ENCODE measurements at places on chromosomes 13 and 19.

- DNase-seq: no peak
These were observed 9.8 kb upstream of the SIAH3 start for GRCh38 chr13:45861322-45861721.

GRCh38 chr13:26698392-26699196 is 62.0 kb downstream of the GPR12 start:
- DNase-seq: peak; percentile 57

DNA sequence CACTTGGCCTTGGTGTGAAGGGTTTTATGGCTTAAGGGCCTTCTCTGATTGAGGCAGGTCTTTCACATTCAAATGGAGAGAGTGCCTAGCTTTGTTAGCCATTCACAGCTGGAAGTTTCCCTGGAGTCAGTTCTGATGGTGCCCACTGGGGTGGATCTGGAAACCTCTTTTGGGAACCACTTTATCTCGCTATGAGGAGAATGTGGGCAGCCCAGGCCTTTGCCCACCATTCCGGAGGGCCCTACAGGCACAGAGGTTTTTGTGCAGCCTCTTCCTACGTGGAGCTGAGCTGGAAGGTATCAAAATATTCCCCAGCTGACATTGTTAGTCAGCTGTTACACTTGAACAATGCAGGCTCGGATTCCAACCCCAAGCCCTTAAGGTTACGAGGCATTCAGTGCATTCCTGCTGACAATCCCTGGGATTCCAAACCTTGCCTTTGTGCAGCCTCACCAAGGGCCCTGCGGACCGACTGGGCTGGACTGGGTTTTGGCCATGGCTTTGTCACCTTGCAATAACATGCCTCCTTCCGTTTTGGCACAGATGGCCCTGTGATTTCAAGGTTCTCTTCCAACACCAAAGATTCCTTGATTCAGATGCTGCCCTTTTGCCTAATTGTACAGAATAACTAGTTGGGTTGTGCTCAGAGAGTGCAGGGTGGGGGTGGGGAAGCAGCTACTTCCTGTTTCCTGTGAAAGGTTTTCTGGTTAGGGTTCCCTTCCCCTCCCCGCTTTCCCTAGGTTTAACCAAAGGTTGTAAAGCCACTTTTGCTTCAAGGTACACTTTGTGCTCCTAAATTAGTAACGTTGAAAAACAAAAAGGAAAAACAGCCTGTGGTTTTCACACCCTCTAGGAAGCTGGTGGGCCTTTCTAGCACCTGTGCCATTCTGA is 27.0 kb downstream of the SAE1 start:
- no peak for DNase-seq

DNA sequence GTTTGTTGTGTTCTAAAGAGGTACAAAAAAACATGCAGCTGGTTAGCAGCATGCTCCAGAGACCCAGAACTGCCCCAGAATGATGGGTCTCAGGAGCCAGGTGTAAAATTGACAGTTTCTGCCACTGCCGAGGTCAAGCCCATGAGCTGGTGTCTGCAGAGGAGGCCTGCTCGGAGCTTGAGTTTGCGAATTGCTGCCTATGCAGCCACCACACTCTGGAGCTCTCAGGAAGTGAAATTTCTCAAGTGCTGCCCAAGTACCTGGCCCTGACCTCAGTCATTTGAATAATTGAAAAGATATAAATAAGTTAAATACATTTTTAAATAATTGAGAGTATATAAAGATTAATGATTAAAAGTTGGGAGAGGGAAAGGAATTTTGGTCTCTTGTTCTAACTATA is 66.4 kb downstream of the ZAR1L start:
- DNase-seq: no peak

- DNase-seq: no peak
These were observed at the start of gene PNMA8B for GRCh38 chr19:46495786-46496099. Gene PNMA8B, minus strand, starts transcription at chr19:46495867. Its CDS starts 402 bp downstream, at chr19:46495465.

- no peak for DNase-seq
These were observed 73.2 kb upstream of the MLNR start for GRCh38 chr13:49146950-49147355.

DNA sequence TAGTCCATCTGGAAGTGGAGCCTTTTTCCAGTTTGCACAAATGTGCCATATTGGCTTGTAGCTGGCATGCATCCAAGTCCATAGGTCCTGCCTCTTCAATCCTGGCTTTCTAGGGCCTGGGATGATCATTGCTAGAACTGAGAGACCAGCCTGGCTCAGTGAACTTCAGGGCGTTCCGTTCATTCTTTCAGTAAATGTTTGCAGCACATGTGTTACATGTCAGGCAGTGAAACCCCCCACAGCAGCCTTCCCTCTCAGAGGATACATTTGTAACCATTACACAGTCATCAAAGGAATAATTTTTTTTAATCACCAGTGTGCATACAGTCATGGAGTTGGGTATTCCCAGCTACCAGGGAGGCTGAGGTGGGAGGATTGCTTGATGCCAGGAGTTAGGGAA is 9.7 kb downstream of the FUT2 start:
- DNase-seq: no peak

DNA sequence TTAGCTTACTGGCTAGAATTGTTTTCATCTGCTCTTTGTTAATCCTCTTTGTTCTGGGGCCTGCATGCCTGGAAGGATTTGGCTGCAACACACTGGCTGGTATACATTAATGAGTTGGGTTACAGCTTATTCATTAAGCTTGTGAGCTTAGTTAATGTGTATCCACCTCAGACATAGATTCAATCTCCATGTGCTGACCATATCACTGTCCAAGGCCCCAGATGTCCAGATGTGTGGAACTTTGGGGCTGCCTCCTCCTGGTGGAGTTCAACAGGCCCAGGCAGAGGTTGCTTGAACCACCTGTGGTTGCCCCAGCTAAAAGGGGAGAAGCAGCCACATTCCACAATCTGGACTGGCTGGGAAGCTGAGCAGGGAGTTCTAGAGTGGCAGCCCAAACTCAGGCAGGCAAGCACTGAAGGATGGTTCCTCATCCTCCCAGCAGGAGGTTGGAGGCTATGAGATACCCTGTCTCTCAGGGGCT is 5.4 kb downstream of the DIAPH3 start:
- no peak for DNase-seq
